Fibroblast of lung (primary cell): ENCODE measurements at places on chromosomes 16 and 17. TPM values are rescaled to one million over a fixed set of nuclear protein-coding genes. Genes with fewer than 3 reads are reported as not detected.

The MYH2 gene
- total RNA-seq, result not detected in 2 replicates

The TEFM gene
- 10.3 and 11.1 TPM in 2 replicates for total RNA-seq

The RAMP2 gene
- total RNA-seq, result 0.17 and 0.26 TPM in 2 replicates

The LPO gene
- total RNA-seq, result not detected in 2 replicates

The CMTR2 gene
- total RNA-seq, result 29.2 and 29.5 TPM in 2 replicates
